ENCODE measurements at places on chromosomes 1 and 21.

GRCh38 chr1:234381699-234382555 is 8.7 kb downstream of the COA6 start:
- DNase-seq: no peak

GRCh38 chr1:232550007-232550406 is 79.9 kb downstream of the SIPA1L2 start:
- DNase-seq: no peak

GRCh38 chr1:8598783-8599182 is 218.7 kb downstream of the RERE start:
- DNase-seq: no peak

GRCh38 chr1:6991266-6991665 is 206.0 kb downstream of the CAMTA1 start:
- DNase-seq: no peak

- DNase-seq: no peak
Observed at GRCh38 chr1:160777486-160778089, 18.4 kb upstream of the LY9 start.

DNA sequence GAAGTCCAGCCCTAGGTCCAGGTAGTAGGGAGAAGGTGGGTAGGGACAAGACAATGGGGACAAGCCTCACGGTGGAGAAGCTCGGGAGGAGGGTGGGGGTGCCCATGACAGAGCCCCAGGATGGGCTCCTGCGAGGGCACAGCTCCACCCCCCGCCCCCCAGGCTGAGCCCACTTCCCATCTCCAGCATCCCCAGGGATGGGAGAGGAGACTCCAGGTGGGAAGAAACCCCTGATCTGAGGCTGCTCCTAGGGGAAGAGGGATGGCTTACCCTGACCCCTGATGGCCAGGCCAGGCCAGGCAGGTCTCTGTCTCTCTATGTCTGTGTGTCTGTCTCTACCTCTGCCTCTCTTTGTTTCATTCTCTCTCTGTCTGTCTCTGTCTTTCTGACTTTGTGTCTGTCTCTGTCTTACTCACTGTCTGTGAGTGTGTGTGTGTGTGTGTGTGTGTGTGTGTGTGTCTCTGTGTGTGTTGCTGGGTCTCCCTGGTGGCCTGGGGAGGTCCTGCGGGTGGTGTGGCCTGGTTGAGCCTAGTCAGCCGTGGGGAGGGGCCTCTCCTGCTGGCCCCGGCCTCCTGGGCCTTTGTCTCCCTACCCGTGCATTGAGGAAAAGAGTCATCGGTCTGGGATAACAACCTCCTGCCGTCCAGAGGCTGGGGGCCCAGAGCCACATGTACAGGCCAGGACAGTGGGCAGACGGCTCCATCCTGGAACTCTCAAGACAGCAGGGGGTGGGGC is 45.7 kb downstream of the WNT9A start:
- no peak for DNase-seq

DNA sequence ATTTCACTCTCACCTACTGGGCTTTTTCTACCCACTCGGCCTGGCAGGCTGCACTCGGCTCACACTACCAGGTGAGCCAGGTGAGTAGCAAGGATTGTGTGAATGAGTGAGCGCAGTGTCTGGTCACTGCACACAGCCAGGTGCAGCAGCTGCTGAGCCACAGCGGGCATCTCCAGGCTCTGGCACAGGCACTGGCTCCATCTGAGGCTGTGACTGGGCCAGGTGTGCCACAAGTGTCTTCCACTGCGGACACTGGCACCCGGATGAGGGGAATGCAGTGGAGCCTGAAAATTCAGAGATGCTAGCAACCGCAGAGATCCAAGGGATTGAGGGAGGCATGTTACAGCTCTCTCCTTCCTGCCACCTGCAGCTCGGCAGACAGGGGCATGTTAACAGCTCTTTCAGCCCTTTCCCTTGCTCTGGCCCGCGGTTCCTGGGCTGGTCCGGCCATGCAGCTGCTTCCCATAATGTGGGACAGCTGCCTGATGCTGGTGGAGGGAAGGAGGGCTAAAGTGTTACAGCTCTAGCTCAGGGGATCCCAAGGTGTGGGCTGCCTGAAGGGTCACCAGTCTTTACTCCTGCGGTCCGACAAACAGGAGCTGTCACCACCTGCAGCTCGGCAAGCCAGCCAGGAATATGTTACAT is 1038.3 kb downstream of the AMY1C start:
- DNase-seq: no peak

Data from stimulated activated CD8-positive, alpha-beta memory T cell treated with anti-CD3 and anti-CD28 coated beads, Interleukin-15, amount 100 ng/mL, for 48 hours (primary cell).